ENCODE measurements at places on chromosomes 12 and 14. TPM values are rescaled to one million over a fixed set of nuclear protein-coding genes. Genes with fewer than 3 reads are reported as not detected.

- no peak overlapping the region for H3K4me3 ChIP-seq
- no peaks in the 10 kb centered on the region for H3K36me3 ChIP-seq
- H3K27ac ChIP-seq, result no peak overlapping the region
Observed at GRCh38 chr12:3671330-3672112, 81.4 kb downstream of the CRACR2A start.

GRCh38 chr12:1907652-1908611 lies 10.5 kb downstream of the CACNA2D4 start:
- DNase-seq, result peak; percentile 66
- H3K4me3 ChIP-seq, result no peak overlapping the region
- H3K27me3 ChIP-seq, result peaks cover 2% of the 10 kb centered on the region
- H3K27ac ChIP-seq, result no peak overlapping the region
- H3K4me1 ChIP-seq, result no peaks in the 10 kb centered on the region

DNA sequence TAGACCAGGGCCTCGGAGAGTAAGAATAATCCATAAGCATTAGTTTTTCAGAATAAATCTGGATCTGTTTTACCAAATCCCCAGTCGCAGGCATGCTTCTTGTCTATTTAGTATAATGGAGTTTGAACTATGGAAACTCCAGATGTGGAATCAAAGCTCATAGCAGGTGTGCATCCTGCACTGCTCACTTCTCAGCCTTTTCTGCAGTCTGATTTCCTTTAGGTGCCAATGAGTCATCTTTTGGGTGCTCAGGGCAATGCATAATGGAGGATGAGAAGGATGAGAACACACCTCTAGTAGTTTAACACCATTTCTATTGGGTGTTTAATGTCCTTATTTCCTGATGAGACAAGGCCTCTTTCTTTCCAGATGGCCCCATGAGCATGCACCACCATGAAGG lies 961.2 kb downstream of the TMEM121 start:
- H3K4me3 ChIP-seq, result no peak overlapping the region
- no peaks in the 10 kb centered on the region for H3K36me3 ChIP-seq
- no peaks in the 10 kb centered on the region for H3K4me1 ChIP-seq
- DNase-seq, result no peak
- H3K27ac ChIP-seq, result no peak overlapping the region

DNA sequence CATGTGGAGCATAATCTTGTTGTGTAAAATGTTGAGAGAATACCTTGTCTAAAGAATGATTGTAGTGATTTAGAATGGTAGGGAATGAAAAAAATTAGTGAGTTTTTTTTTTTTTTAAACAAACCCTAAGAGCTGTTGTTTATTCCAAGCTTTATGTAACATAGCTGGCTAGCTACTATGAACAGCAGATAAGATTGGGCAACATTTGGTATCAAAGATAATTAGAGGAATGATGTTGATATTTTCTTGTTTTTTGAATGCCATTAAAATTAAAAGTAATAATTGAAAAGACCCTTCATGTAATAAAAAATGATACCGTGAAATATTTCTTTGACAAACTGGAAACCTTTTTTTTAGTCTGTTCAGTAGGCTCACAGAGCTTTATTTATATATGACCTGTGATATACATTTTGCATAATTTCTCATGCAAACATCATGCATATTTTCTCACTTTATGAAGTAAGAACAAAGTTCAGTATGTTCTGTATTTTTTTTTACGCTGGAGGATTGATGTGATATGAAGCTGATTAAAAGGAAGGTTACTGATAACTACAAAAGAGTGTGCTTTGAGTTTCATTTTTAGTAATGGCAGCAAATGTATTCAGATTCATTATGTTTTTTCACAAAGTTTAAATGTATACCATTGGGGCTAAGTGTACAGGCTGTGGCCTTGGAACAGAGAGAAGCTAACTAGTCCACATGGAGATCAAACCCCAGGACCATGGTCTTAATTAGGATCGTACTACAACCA lies 8.1 kb downstream of the CPSF6 start:
- H3K4me1 ChIP-seq, result peaks cover 27% of the 10 kb centered on the region
- peak overlapping the region; percentile 45 for H3K27ac ChIP-seq
- no peak for DNase-seq
- H3K27me3 ChIP-seq, result no peaks in the 10 kb centered on the region

DNA sequence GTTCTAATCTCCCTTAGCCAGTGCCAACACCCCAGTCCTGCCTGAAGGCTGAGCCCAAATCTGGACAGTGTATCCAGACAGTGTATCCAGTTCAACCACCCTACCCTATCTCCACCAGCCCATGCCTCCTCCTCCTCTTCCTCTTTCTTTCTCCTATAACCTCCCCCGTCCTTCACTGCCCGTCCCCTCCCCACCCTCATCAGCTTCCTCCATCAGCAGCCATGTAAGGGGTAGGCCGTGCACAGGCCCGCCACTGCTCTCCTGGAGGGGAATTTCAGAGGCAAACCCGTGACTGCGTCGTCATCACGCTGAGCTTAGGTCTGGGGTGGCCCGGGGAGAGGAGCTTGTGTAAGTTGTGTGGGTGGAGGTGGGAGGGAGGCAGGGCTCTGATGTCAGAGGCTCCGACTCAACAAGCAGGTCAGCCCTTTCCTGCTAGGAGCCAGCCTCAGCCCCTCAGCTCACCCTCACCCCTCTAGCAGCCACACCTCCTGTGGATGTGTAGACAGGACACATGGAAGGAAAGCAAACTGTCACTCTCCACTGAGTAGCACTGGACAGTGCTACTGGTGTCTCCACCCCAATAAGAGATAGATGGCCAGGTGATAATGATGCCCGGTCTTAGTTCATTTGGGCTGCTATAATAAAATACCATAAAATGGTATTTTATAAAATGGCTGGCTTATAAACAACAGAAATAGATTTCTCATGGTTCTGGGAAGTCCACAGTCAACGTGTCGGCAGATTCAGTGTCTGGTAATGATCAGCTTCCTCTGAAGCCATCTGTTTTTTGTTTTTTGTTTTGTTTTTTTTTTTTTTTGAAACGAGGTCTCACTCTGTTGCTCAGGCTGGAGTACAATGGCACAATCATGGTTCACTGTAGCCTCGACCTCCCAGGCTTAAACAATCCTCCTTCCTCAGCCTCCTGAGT lies 50.5 kb downstream of the IRF2BPL start:
- no peaks in the 10 kb centered on the region for H3K27me3 ChIP-seq
- peaks cover 4% of the 10 kb centered on the region for H3K36me3 ChIP-seq
- peaks cover 24% of the 10 kb centered on the region for H3K4me1 ChIP-seq
- DNase-seq, result no peak
- peak overlapping the region; percentile 46 for H3K27ac ChIP-seq

DNA sequence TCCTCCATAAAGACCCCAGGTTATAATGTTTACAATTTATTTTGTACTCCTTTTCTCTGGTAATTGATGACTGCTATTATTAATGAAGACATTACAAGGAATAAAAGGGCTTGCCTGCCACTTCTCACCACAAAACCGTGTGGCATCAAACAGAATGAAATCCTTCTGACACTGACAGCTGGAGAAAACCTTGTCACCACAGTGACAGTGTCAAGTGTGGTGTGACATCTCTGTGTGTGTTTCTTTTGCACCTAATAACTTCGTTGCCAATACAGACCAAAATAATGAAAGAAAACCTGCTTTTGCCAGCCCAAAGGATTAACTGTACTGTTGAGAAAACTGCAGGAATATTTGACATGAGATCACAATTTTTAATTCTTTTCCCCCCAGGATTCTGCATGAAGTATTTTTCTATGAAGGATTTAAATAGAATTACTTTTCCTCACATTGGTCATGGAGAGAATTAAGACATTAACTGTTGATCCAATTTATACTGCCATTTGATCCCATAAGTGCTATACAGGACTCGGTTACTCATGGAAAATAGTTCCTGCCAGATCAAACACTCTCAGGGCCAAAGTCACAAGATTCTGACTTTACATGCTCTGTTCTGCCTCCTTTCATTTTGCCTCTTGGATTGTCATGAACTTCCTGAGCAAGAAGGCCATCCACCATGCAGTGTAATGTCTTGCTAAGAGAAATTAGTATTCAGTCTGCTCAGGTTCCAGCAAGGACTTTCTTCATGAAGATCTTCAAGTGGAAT lies 60.4 kb upstream of the IFNG-AS1 start:
- H3K27ac ChIP-seq, result no peak overlapping the region
- peaks cover 25% of the 10 kb centered on the region for H3K4me1 ChIP-seq
- peaks cover 6% of the 10 kb centered on the region for H3K27me3 ChIP-seq
- no peak for DNase-seq
- H3K4me3 ChIP-seq, result no peak overlapping the region

The XPOT gene
- total RNA-seq, result 61.9 TPM

The IPO8 gene
- 82.5 TPM for total RNA-seq

Data from type B pancreatic cell (in vitro differentiated cells).